Glutamatergic neuron (in vitro differentiated cells): ENCODE measurements at places on chromosomes 12 and 14.

- DNase-seq, result no peak
These were observed 72.7 kb downstream of the RIN3 start for GRCh38 chr14:92585981-92586937.

DNA sequence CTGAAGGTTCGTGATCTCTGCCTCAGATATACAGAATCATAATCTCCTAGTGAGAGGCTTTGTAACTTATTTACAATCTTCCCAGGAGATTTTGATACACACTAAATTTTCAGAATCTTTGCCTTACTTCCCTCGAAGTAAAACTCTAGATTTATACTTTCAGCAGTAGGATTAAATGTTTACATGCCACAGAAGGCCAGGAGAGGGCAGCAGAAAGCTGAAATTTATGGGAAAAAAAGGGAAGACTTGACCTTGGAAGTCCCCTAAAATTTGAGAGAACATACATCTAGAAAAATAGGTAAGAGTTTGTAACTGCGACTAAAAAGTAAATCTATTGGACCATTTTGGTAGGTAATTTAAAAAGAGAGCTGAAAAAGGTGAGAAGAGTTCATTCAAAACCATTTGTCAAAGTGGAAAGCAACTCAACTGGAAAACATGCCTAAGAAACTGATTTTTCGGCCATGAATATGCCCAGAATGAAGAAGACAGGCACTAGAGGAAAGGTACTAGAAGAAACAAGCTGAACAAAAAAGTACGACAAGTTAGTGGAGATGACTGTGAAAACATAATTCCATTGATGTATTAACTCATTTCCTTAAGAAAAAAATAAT is 242.0 kb upstream of the MDGA2 start:
- DNase-seq, result peak; percentile 47

GRCh38 chr12:26113853-26114719 is 10.8 kb downstream of the BHLHE41 start:
- DNase-seq, result peak; percentile 81

DNA sequence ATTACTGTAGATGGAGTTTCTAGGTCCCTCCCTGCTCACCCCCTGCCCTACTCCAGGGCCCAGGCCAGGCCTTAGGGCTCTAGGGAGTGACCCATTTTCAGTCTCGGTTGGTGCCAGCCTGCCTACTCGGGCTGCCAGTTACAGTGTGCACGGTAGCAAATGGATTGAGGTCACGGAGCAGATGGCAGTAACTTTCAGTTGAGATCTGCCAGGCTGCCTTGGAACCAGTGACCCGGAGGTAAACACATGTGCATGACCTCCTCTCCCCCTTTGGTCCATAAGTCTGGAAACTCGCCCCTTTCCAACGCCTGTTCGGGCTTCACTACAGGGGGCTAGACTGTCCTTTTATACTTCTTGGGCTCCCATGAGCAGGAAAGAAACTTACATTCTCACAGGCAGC is 139.7 kb upstream of the TBX3 start:
- no peak for DNase-seq

- no peak for DNase-seq
These were observed 311.1 kb downstream of the SLC6A15 start for GRCh38 chr12:84601483-84601882.

DNA sequence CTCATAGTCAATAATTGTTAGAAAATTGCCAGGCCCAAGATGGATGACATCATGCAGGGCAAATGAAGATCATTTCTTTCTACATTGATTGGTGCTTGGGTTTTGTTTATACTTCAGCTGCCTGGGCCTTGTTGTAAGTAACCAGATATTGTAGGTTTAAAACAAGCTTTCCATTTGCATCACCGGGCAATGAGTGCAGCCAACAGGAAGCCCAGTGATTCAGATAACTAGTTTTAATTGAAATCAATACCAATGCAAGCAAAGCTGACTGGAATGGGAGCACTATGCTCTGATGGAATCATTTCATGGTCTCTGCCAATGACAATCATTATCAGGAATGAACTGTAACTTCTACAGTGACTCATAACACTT is 279.3 kb downstream of the DUSP6 start:
- no peak for DNase-seq

DNA sequence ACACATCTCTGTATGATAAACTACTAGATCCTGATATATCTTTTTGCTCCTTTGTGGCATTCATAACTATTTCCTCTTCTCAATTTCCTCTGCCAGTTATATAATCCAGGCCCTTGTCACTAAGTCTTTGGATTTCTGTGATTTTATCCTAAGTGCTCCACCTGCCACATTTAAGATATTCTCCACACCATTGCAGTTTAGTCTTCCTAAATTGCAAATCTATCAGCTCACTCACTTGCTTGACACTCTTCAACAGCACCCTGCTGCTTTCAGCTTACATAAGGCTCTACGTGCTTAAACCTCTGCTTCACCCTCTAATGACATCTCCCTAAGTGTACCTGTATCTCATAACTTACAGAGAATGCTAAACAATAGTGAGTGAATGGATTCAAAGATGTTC is 1032.2 kb upstream of the SEL1L start:
- no peak for DNase-seq

DNA sequence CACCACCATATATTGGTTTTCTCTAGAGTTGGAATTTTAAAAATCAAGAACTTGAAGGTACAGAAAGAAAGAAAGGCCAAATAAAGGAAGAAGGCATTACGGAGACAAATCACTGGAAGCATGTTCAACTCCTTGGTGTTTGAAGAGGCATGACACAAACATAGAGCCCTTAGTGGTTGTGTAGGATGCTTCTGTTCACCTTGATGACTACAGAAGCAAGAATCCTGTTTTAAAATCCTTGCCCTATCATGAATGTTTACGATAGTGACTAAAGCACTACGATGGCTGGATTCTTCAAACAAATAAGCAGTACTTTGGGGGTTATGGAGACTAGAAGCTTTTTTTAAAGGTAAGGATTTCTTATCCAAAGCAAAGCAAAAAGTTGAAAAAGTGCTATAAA is 10.3 kb upstream of the ISM2 start:
- no peak for DNase-seq

DNA sequence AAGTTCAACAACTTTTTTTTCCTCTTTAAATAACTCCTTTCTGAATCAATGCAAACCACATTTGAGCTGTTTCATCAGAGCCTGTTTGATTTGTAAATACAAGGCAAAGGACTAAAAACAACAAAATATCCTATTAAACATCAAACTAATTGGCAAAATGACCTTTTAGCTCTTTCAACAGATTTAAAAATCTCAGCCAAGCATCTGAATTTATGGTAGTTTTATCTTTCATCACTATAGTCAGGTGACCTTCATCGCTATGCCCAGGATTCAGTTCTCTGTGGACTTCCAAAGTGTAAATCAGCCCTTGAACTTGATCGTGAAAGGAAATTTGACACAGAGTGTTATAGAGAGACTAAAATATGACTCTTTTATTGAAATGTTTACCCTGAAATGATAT is 1554.5 kb upstream of the FLRT2 start:
- DNase-seq, result no peak

DNA sequence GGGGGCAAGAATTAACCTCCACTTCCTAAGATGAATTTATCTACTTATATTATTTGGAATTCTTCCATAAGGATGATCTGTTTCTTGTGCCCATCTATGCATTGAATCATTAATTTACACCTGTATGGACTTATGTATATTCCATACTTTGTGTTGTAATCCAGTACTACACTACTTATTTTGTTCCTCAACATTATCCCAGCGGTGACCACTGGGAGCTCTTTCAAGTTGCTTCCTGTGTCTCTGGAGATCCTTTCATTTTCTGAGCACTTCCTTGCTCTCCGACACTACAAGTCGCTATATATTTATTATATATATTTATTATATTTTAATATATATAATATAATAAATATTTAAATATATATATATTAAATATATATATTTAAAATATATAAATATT is 54.9 kb upstream of the SCN8A start:
- DNase-seq, result no peak

- DNase-seq, result no peak
These were observed 13.8 kb downstream of the VASH1 start for GRCh38 chr14:76774821-76775694.

- DNase-seq, result no peak
These were observed 179.2 kb downstream of the EMP1 start for GRCh38 chr12:13375583-13376345.

GRCh38 chr12:127143020-127143419 is 1124.0 kb upstream of the TMEM132C start:
- no peak for DNase-seq

GRCh38 chr14:90301668-90302090 is 30.1 kb downstream of the NRDE2 start:
- no peak for DNase-seq

DNA sequence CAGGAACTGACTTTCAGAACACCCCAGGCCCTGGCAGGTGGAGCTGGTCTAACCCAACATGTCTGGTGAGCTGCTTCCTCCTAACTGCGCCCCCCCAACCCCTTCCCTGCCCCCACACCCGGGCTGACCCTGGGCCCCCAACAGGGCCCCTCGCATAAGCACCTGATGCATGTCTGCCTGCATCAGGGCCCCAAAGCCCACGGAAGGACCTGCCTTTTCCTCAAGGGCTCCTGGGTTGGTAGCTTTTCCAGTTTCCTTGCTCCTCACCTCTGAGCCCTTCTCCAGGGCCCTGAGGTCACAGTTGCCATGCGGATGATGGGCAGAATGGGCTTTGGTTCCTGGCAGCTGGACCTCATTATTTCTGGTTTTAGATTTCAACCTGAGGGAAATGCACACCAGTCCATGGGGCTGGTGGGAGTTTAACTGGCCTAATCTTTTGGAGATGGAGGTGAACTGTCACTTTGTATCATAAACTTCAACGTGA is 18.5 kb downstream of the TESC start:
- peak; percentile 10 for DNase-seq

DNA sequence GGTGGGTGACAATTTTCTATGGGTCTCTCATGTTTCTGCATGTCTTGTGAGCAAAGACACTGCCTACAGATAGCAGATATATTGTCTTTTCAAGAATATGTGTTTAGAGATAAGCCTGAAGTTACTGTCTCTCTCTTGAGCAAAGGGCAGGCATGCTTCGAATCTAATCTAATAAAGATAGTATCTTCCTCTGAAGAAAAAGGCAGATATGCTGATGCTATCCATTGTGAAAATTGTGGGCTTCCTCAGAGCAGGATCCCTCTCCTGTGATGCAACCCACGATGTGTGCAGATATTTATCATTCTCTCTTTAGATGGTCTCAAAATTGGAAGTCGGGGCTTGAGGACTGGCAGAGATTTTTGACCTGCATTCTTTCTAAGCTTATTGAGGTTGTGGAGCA is 187.0 kb downstream of the DACT1 start:
- DNase-seq, result no peak

DNA sequence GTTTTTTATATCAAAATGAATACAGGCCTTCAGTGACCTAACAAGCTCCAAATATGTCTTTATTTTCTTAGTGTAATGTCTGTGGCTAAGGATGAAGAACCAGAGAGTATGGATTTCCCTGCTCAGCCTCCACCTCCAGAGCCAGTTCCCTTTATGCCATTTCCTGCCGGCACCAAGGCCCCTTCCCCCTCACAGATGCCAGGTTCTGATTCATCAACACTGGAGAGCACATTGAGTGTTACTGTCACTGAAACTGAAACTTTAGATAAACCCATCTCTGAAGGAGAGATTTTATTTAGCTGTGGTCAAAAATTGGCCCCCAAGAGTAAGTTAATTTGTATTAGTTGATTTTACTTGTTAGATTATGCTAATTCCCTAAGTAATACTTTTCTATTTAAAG is 61.0 kb downstream of the KIAA0586 start:
- no peak for DNase-seq

- DNase-seq, result no peak
These were observed 20.9 kb downstream of the ZC2HC1C start for GRCh38 chr14:75090353-75090752.

DNA sequence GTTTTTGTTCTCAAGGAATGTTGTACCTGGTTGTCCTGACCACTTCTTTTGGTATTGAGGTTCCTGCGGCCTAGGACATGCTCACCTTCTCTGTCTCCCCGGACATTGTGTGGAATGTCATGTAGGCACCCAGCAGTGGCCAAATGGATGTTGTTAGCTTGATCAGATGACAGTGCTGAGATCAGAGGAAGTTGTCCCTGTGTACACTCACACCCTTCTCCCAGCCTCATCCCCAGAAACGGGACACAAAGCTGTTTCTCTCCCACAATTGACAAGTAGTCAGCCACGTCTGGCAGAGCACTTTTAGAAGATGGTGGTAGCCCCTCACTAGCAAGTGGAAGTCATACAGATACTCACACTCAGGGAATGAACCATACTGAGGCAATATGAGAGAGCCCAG is 3.0 kb downstream of the PLEKHH1 start:
- no peak for DNase-seq

GRCh38 chr12:92000597-92000996 is 145.0 kb downstream of the BTG1 start:
- no peak for DNase-seq

DNA sequence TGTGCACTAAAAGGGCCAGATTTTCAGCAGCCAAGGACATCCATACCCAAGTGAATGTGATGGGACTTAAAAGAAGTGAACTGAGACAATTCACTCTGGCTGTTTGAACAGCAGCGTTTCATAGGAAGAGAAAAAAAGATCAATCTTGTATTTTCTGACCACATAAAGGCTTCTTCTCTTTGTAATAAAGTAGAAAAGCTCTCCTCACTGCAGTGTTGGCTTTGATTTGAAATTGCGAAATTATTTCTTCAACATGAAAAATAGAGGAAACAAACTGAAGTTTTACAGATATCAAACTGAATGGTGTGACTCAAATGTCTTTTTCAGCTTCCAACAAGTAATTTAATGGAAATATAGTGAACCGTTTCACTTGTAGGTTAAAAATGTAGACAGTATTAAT is 11.3 kb upstream of the KCNMB4 start:
- no peak for DNase-seq

DNA sequence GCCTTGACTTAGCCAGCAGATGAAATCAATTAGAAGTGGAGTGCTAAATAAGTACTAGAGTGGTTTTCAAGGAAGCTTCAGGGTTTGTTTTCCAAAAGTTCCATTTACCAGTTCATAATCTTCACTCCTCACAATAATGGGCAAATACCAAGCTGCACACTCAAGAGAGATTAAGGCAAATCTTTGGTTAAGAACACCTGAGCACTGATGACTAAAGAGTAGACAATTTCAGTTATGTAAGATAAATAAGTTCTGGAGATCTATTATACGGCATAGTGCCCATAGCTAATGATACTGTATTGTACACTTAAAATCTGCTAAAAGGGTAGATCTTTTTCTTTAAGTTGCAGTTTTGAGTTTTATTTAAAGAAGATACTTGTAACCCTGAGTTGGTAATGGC is 125.0 kb downstream of the ARMH4 start:
- no peak for DNase-seq

GRCh38 chr12:85820101-85820500 is 16.1 kb downstream of the RASSF9 start:
- no peak for DNase-seq
